ENCODE measurements at places on chromosomes 6 and 20.

GRCh38 chr6:1538369-1538768 lies 71.3 kb upstream of the FOXC1 start:
- DNase-seq, result no peak

- DNase-seq, result no peak
Observed at GRCh38 chr20:23683807-23684206, 5.0 kb downstream of the CST4 start.

- no peak for DNase-seq
Observed at GRCh38 chr6:47175656-47176055, 133.5 kb upstream of the ADGRF1 start.

GRCh38 chr6:170030284-170030815 lies 260.5 kb downstream of the DLL1 start:
- no peak for DNase-seq

GRCh38 chr6:37085198-37085597 lies 79.7 kb downstream of the FGD2 start:
- DNase-seq, result no peak

DNA sequence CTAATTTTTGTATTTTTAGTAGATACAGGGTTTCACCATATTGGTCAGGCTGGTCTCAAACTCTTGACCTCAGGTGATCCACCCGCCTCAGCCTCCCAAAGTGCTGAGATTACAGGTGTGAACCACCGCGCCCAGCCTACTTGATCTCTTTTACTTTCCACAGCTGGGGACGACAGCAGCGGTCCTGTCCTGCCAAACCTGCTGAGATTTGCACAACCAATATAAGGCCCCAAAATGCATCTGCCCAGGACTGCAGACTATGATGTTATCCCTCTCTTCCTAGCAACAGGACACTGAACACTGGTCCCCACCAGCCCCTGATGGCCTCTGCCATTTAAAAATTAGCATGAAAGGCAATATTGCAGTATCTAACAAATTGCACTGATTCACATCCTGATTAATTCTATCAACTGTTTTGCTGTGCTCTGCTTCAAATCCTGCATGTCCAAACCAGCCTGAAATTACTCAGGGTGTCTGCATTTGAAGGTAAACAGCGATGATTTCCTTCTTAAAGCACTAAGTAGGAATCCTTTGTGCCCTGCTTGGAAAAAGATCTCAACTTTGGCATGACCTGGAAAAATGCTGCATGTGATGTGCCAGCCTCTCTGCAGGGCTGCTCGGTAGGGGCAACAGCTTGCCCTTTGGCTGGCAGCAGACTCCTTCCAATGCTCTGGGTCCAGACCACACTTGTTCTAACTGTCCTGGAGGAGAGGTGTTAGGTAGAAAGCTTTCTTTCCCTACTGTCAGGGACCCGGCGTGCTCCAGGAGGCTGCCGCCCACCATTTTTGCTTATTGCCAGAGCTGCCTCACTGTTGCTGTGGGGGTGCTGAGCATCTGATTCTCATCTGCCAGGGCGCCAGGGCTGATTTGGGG lies 27.4 kb upstream of the PXDC1 start:
- no peak for DNase-seq

DNA sequence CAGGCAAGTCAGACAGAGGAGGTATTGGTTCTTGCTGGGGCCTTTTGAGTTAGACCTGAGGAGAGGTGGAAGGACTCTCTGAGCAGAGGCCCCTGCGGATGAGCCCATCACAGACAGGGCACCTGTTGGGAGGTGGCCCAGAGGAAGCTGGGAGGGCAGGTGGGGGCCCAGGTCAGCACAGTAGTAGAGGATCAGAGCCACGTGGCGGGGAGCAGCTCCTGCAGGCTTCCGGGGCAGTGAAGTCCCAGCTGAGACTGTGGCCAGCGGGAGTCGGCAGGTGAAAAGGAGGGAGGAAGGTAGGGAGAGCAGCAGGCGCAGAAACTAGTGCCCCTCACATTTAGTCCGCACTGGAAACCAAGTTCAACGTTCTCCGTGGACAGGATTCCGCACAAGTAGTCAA lies 61.8 kb downstream of the RSPH3 start:
- no peak for DNase-seq

- no peak for DNase-seq
Observed at GRCh38 chr6:108622641-108623298, 62.1 kb downstream of the FOXO3 start.

DNA sequence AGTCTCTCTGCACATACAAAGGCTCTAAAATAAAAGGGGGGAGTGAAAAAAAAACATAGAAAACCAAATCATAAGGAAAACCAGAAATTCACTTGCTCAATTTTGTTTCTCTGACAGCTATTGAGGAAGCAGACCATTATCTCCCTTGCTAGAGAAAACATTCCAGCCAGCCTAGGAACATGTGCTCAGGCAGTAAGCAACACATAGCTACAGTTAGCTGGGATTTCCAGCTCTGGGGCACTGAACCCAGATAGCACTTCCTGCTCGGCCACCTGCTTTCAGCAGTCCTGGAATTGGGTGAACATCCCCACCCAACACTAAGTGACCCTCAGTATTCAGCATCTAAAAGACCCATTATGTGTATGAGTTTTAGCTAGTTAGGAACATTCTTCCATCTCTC lies 61.3 kb downstream of the TNFRSF21 start:
- DNase-seq, result no peak

- DNase-seq, result no peak
Observed at GRCh38 chr20:33159713-33160112, 8.2 kb upstream of the BPIFA2 start.

DNA sequence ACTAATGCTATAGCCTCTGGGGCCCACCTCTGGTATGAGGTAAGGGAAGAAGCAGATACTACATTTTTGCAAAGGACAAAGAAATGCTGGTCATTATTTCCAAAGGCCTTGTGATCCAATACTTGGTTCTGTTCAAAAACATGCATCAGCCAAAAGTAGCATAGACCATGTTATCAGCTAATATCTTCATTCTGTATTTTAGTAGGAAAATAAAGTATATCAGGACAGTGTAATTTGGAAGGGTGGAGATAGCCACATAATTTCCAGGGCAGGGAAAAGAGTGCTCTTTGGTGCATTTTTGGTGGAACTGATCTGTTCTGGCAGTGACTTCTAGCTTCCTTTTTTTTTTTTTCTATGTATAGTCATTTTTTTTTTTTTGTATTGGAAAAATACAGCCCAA lies 258.0 kb upstream of the SOX4 start:
- DNase-seq, result no peak

- no peak for DNase-seq
Observed at GRCh38 chr20:63320041-63320511, 27.1 kb downstream of the COL20A1 start.

GRCh38 chr6:169960886-169961611 lies 209.6 kb downstream of the ERMARD start:
- DNase-seq, result peak; percentile 93

- no peak for DNase-seq
Observed at GRCh38 chr20:58544891-58545290, 29.7 kb upstream of the APCDD1L start.

- no peak for DNase-seq
Observed at GRCh38 chr6:32337186-32337805, 34.4 kb downstream of the TSBP1 start.

- no peak for DNase-seq
Observed at GRCh38 chr6:3808759-3809514, 40.2 kb upstream of the FAM50B start.

DNA sequence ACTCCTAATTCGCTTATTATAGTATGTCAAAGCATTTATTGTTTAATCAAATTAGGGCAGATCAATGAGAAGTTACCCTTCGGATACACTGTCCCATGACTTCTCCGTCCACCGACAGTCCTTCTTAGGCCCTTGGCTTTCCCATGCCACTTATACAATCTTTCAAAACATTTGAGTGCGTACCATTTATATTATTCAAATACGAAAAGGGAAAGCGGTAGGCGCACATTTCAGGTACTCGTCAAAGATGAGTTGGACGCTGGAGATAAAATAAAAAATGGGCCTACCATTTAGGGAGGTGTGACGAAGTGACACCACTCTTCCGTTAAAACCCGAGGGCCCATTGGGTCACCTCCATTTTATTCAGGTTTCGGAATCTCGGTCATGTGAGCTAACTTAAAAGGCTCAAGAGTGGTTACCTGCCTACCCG lies 542 bp upstream of the AFG1L start:
- DNase-seq, result no peak

DNA sequence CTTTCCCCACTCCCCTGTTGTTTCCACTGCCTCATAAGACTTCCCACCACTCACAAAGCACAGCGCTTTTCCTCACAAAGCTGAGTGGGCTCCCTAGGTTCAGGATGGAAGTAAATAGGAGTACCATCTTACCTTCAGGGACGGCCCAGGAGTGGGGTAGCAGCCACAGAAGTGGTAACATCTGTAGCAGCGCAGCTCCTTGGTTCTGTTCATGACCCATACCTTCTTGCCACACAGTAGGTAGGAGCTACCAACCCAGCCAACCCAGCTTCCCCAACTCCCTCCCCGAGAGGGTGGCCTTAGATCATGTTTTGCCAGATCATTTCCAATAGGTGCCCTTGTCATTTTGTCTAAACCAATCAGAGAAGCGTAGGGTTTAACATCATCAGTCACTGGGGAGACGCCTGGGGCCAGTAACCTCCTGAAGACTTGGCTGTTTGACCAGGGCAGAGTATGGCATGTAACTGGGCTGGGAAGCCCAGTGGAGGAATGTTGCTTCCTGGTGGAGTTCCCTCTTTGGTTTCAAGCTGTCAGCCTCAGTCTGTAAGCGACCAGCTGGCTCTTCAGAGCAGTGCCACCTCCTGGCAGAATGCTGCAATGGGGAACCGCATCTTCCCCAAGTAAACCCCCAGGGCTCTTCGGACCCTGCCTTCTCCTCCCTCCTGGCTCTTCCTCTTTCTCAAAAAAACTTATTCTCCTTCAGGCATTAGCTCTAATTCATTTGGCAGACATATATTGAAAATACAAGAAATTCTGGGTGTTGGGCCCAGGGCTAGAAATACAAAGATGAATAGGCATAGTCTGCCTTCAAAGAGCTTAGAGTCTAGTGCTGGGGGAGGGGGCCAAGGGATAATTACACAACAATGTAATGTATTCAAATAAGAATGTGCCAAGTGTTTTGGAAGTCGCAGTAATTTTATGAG lies at the start of gene HLA-DMA:
TSS of gene HLA-DMA (minus strand) at position 281 of the 923 bp plus-strand sequence. CDS start at position 220, 61 bp downstream.
- DNase-seq, result no peak

DNA sequence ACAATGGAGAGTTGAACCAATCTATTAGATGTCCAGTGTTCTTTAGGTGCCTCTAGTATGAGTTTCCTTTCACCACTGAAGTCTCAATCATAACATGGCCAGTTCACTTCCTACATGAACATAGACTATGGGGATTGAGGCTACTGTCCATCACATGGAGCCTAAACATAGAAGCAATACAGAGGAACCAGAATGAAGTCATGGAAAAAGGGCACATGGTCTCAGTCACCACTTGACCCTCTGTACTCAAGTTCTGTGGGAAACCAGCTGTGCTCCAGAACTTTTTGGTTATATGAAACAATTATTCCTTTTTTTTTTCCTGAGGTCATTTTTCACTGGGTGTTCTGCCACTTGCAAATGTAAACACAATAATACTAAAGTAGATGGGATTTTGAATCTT lies 762.5 kb downstream of the CBLN4 start:
- DNase-seq, result no peak

GRCh38 chr6:106763361-106763760 lies 134.0 kb downstream of the QRSL1 start:
- no peak for DNase-seq

DNA sequence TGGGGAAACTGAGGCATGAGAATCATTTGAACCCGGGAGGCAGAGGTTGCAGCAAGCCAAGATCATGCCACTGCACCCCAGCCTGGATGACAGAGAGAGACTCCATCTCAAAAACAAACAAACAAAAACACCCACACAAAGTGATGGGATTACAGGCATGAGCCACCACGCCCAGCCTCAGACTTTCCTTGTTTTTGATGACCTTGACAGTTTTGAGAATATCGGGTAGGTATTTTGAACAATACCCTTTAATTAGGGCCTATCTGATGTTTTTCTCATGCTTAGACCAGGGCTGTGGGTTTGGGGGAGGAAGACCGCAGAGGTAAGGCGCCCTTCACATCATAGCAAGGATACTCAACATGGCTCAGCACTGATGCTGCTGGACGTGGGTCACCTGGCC lies 63.4 kb downstream of the ADNP start:
- DNase-seq, result no peak

GRCh38 chr6:30983439-30983838 lies at the start of gene MUC21:
MUC21 (plus strand) TSS chr6:30983718; CDS start chr6:30983959, 241 bp downstream.
- no peak for DNase-seq

DNA sequence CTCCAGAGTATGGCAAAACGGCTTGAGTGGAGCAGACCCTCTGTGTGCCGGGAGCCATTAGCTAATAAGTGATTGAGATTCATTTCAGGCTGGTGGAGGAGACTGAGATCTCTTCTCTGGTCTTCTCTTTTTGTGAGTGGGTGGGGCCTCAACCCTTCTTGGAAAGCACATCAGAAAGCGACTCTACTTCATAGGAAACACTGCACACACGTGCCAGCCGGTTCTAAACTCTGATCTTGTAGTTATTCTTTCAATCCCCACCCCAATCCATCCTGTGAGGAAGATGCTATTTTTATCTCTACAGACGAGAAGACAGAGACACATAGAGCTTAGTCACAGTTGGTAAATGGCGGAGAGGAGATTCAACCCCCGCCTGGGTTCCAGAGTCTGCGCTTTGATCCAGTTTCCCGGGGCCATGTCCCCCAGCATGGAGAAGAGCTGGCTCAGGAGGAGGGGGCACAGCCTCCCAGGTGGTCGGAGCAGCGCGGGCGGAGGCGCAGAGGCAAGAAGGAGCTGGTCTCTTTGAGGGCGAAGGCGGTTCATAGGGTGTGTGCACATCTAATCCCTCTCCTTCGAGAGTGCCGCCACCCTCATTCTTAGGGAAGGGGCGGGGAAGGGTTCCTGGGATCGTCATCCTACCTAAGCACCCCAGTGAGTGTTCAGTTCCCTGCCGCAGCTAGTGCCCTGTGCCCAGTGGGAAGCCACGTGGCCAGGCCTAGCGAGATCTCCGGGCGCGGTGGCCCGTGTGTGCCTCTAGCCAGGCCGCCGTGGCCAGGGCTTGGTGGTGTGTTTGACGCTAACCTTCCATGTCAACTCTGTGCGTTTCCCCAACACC lies 49.0 kb upstream of the TAGAP start:
- DNase-seq, result no peak

- DNase-seq, result peak; percentile 71
Observed at GRCh38 chr6:169811072-169811471, 59.6 kb downstream of the ERMARD start.

- no peak for DNase-seq
Observed at GRCh38 chr6:40369891-40370290, 217.3 kb downstream of the LRFN2 start.

GRCh38 chr6:65123521-65123920 lies 583.5 kb downstream of the EYS start:
- DNase-seq, result no peak

- no peak for DNase-seq
Observed at GRCh38 chr6:135269481-135269891, 88.4 kb downstream of the MYB start.

DNA sequence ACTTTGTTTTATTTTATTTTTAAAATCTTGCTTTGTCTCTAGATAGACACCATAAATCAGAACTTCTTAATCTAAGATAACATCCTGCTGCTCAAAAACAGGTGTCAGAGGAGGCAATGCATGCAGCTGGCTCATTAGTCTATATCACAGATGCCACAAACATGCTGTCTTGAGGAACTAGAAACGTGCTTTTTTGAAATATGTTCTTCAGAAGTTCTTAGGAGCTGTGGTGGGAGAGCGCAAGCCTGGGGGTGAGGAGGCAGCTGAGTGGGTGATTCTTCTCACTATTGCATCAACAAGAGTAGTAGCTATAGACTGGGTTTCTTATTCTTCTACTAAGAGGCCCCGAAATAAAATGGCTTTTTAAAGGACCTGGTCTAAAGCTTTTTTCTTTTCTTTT lies 23.4 kb downstream of the IL22RA2 start:
- DNase-seq, result no peak
